ENCODE measurements at places on chromosomes 4 and X.
A peak's percentile ranks its signal among the peaks of the same experiment; 100 is the strongest.

GRCh38 chr4:76952656-76953582 lies 3.4 kb downstream of the SEPTIN11 start:
- no peak for DNase-seq

GRCh38 chr4:87575408-87575807 lies 32.9 kb upstream of the DSPP start:
- no peak for DNase-seq

GRCh38 chr4:41363384-41363981 lies 106.8 kb downstream of the UCHL1 start:
- DNase-seq: peak; percentile 79

DNA sequence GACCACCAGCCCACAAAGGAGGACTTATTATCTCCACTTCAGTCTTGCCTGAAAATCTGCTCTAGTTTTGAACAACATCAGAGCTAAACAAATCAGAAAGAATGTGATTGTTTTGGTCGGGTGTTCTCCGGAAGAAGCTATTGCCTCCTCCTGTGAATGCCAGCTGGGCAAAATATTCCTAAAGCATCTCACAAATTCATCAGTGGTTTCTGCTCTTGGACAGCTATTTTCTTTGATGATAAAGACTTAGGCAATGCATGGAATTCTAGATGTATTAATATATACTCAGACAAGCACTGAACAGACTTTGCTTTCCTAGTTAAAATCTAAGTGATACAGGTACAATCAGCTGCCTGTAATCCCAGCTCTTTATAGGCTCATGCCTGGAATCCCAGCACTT lies 71.8 kb downstream of the ASMT start:
- DNase-seq: no peak

GRCh38 chr4:147090486-147090885 lies 144.8 kb upstream of the TTC29 start:
- no peak for DNase-seq

GRCh38 chr4:47432749-47433148 lies 30.8 kb downstream of the COMMD8 start:
- no peak for DNase-seq

GRCh38 chr4:67871867-67872266 lies 11.9 kb downstream of the TMPRSS11D start:
- peak; percentile 49 for DNase-seq

- DNase-seq: no peak
These were observed 257.5 kb upstream of the FTHL17 start for GRCh38 chrX:31329298-31329697.

DNA sequence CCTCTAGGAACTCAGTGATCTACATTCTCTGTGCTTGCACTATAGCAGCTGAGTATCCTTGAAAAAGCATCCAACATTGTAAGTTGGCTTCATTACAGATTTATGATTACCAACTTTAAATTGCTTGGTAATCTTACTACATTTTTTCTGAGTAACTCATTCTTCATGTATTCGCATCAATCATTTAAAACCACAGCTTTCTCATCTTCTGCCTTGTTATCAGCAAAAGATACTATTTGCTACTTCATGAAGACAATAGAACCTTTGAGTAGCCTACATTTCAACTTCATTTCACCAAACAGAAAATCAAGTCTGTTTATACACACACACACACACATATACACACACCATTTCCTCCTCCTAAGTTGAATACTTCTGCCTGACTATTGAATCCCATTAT lies 6.2 kb upstream of the DCAF8L2 start:
- no peak for DNase-seq

DNA sequence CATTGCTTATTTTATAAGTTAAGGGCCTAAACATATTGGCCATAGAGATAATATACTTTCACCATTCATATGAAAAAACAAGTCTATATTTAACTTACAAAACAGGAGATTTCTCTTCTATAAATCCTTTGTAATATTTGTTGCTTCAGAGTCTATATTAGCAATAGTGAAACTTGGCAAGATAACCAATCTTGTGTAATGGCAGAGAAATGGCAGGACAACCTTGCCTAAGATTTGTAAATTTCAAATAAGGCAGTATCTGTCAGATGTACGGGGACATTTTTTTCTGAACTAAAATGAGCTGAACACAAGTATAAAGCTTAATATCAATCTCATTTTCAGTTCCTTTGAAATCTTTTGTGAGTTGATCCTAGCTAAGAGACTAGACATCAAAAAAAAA lies 17.8 kb upstream of the CPEB2 start:
- DNase-seq: no peak

DNA sequence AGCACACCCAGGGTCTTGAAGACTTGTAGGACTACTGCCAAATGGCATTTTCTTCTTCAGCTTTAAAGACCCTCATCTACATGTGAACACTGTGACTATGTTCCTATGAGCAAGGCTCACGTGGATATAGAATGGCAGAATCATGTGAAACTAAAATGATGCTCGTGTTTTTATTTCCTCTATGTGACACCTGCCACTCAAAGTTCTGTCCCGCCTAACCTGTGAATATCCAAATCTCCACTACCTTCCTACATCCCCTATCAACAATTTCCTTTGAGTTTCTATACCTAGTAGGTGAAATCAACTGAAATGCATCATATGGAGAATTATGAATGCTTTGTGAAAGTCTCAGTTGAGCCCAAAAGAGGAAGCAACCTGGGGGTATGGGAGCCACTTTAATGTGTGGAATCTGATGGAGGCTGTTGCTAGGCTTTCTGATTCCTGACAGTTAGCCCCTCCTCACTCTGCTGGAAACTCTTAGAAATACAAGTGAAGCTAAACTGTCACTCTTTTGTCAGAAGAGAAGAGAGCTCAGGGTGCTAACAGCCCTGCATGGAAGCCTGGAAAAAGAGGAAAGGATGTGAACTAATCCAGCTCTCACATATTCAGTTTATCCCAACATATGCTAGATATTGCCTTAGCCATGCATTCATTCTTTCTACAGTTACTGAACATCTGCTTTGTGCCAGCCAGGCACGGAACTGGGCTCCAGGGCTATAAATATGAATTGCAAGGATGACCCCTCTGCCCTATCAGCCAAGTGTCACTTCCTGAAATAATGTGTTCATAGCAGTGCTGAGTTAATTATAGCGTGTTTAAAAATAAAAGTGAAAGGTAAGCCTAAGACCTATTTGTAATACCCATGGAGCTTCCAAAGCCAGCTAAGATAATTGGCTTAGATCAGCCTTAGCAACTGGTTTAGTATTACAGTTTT lies 11.0 kb downstream of the LHFPL1 start:
- DNase-seq: no peak

GRCh38 chrX:45009371-45010000 lies 136.5 kb downstream of the KDM6A start:
- DNase-seq: peak; percentile 5

DNA sequence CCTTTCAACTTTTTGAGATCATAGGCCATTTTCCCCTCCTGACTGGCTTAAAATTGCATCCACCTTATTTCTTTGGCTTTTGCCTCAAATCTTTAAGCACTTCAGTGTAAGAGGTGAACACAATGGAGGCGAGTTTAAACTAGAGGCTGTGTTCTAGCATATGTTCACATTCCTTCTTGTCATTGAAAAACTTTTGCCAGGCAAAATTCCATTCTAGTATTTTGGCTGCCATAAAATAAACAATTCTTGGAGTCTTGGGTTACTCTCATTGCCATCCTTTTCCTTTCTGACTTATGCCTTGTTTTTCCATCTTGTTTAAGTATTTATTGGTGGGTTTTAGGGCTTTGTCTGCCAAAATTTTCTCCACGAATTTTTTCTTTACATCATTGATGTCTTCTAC lies 137.3 kb upstream of the ANXA10 start:
- no peak for DNase-seq

GRCh38 chrX:68831405-68832100 lies 2.7 kb downstream of the EFNB1 start:
- DNase-seq: no peak

- no peak for DNase-seq
These were observed 201.0 kb upstream of the GPR101 start for GRCh38 chrX:137234651-137235402.

DNA sequence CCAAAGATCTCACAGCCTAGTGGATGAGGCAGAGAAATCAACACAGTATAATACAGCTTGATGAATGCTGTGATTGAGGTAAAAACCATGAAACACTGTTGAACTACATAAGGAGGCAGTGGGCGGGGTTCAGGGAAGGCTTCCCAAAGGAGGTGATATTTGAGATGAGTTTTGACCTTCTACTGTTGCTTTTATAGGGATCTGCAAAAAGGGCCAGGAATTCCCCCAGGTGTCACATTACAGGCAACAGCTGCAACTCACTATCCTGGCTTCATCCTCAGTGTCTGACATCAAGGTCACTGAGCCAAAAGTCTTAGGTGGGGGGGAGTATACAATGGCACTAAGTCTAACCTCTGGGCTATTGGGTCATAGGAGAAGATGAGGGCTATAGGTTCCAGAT lies 185.7 kb upstream of the NRK start:
- no peak for DNase-seq

- DNase-seq: peak; percentile 9
These were observed 48.8 kb downstream of the PTCHD1 start for GRCh38 chrX:23383411-23383810.

DNA sequence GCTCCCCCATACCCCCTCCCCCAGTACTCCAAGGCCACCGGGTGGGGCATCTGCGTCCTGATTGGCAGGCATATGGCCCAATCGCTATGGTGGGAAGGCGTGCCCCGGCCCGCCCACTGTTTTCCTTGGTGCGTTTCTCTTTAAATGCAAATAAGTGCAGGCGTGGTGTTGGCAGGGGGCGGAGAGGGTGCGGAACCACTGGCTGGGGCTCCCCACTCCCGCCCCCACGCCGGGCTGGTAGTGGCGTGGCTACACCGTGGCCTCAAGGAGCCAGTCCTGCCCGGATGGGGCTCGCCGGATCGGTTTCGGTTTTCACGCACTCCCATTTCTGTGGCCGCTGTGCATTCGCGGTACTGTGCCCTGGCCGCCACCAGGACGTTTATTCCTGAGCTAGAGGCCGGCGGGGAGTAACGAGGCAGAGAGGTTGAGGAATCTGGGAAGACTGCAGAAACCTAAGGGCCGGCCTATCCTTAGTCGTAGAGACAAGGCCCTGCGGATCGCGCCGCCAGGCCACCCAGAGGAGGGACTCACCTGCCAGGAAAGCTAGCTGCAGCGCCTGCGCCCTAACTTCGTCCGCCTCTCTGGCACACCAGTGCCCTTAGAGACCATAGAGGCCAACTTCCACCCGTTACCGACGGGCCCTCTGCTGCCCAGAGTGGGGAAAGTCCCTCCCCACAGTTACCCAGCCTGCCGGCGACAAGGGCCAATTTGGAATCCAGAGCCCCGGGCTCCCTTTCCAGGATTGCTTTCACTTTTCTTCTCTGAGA lies 410 bp upstream of the AMER1 start:
- peak; percentile 91 for DNase-seq

- peak; percentile 59 for DNase-seq
These were observed 78.8 kb upstream of the PLAC1 start for GRCh38 chrX:134737061-134737460.

DNA sequence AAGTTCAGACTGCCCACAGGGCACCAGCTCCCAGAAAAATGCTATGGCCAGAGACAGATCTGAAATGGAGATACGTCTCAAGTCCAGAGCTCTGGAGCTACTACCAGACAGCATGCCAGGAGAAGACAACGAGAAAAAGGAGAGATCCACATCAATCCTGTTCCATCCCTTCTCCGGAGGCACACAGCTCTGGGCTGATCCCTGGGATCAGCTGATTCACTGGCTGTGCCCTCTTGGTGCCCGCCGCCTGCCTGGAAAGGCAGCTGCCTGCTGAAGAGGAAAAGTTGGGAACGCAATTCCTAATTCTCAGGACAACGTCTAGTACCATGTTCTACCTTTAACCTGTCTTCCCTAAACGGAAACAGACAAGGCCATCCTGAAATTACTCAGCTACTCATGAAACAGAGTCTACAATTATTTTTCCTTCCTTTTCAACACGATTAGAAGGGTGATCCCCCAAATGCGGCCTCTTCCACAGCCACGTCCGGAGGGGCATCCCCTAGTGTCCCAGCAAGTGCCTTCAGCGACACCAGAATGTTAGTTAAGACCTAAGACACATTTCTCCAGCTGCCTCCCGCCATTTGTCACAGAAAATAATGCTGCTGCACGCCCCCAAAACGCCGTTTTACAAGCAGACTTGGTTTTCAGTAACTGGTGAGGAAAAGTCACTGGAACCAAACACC lies 2.4 kb downstream of the ZFYVE28 start:
- no peak for DNase-seq

GRCh38 chrX:83829874-83830273 lies 31.1 kb upstream of the CYLC1 start:
- no peak for DNase-seq

DNA sequence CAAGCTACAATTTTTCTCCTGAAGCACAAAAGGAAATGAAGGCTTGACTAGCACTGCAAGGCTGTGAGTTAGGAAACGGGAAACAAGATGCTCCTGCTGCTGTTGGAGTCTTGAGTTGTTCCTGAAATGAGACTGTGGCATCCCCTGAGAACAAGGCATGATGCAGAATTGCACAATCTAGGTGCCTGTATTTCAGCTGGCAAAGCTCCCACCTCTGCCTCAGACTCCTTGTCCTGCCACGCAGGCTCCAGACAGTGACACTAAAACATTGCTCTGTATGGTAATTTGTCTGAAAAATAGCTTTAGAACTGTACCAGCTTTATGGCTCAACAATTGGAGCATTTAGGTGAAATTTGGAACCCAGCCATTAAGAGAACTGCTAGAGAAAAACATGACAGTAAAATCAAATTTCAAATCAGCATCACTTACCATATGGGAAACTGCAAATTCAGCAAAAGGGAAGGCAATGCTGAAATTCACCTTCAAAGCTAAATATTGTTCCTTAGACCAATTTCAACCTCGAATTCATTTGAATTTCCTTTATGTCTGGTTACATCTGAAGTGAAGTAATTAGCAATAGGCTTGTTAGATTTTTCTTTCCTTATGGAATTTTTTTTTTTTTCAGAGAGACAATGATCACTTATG lies 103.4 kb downstream of the MFAP3L start:
- no peak for DNase-seq

DNA sequence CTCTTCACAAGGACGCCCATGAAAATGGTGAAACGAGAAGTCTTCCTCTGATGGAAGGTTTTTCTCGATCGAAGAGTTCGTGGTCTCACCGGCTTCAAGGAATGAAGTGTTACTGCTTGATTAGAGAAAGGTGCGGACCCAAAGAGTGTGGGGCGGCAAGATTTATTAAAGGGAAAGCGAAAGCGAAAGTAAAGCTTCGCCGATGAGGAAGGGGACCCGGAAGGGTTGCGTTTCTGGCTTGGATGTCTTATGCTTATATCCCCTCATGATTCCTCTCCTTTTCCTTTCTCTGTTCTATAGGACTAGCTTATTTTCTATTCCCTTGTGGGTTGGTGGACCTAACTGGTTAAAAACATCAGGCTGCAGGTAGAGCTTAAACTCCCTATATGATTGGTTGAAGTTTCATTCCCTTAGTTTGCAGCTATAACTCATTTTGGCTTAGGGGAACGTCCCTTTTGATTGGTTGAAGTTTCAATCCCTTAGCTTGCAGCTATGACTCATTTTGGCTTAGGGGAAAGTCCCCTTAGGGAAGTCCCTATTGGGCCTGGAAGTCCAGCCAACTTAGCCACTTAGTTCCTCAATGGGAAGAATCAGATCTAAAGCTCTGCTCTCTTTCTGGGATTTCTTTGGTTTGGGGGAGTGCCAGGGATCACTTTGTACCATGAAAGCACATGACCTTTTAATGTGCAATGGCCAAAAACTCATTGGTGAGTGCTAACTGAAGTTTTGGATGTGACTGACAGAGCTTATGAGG lies 1025.0 kb upstream of the PCDH10 start:
- peak; percentile 6 for DNase-seq

GRCh38 chr4:15702941-15703403 lies at the start of gene BST1:
BST1 (plus strand) TSS chr4:15703065; CDS start chr4:15703145, 80 bp downstream.
- peak; percentile 72 for DNase-seq
